Urinary bladder (tissue), 4 donors: ENCODE measurements at places on chromosomes 4 and X.

DNA sequence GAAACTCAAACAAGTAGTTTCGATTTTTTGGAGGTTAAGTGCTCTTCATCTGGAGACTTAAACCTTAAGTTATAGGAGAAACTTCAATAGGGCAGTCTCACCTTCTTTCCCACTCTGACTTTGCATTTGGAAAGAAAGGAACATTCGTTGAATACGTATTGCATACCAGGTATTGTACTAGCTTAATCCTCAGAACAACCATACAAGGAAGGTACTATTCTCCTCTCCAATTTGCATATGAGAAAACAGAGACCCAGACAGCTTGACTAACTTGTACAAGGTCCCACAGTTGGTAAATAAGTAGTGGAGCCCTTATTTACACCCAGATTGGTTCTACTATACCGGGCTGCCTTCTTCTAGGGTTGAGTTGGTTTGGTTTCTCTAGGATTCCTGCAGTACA, 32.6 kb downstream of the AMOT start:
- DNase-seq: no peak

- DNase-seq: no peak
Measured at GRCh38 chrX:110211340-110211739, 106.5 kb downstream of the AMMECR1 start.

DNA sequence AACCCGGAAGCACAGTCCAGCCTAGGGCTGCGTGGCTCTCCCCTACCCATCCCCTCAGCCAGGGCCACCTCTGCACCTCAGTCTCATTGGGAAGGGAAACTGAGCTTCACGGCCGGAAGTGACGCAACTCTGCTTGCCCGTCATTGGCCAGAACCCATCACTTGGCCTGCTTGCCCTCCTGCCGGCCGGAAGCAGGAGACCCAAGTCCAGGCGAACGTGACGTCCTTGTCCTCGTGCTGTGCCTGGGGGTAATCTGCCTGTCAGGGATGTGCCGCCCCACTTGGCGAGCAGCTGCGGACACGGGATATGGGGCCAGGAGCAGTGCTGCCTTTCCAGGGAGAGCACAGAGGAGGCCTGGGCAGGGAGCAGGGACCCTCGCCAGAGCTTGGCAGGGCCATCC, 31.2 kb downstream of the ZFYVE28 start:
- DNase-seq: no peak

- DNase-seq: no peak
Measured at GRCh38 chr4:70743731-70744130, 22.0 kb downstream of the RUFY3 start.

DNA sequence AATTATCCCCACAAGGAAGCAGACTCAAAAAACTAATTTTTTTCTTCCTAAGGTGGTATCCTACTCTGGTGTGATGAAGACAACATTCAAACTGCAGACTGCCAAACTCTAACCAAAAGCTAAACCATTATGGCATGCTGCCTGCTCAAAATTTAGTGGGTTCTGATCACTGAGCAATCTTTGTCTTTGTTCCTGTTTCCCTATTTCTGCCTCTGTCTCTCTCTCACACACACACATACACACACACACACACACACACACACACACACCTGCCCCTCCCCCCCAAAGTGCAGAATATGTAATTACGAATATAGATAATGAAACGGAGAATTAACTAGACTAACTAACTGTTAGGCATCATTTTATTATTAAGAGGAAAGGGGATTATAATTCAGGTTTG, 1278.6 kb downstream of the PCDH7 start:
- no peak for DNase-seq

DNA sequence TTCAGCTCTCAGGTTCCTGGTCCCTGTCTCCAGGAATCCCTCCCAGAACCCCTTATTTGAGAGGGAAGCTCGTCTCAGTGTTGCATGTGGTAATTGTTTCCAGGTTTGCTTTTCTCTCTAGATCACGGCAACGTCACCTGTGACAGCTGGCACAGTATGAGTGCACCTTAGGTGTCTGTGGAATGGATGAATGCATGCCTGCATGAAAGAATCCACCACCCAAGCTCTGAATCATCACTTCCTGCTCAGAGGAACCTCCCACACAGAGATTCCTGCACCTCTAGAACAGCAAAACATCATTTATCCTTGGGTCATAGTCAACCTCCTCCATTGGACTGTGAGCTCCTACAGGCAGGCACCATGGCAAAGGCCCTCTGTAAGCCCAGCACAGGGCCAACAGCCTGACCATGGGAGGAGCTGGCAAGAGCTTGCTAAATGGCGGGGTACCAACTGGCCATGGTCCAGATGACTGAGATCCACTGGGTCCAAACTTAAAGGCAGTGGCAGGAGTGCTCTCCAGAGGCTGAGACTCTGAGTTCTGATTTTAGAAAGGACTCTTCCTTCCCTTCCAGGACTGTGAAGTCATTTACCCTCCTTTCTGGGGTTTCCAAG, 116.2 kb downstream of the SLC2A9 start:
- no peak for DNase-seq

- peak; percentile 94 for DNase-seq
Measured at GRCh38 chrX:149938427-149938880, at the start of gene EOLA2. Gene EOLA2, minus strand, starts transcription at chrX:149938491. Its CDS starts 4,617 bp downstream, at chrX:149933874.

DNA sequence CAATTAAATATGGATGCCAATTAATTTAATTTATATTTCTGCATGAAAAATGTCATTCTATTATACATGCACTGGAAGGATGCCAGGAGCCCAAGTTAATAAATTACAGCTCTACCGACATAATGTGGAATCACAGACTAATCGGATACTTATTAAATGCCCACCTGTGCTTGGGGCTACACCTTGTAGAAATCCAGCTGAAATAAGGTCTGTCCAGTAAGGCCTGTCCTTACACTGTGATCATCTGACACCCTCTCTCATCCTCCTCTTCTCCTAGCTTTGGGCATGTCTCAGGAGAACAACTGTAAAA, 6.0 kb upstream of the SHISA3 start:
- DNase-seq: no peak

DNA sequence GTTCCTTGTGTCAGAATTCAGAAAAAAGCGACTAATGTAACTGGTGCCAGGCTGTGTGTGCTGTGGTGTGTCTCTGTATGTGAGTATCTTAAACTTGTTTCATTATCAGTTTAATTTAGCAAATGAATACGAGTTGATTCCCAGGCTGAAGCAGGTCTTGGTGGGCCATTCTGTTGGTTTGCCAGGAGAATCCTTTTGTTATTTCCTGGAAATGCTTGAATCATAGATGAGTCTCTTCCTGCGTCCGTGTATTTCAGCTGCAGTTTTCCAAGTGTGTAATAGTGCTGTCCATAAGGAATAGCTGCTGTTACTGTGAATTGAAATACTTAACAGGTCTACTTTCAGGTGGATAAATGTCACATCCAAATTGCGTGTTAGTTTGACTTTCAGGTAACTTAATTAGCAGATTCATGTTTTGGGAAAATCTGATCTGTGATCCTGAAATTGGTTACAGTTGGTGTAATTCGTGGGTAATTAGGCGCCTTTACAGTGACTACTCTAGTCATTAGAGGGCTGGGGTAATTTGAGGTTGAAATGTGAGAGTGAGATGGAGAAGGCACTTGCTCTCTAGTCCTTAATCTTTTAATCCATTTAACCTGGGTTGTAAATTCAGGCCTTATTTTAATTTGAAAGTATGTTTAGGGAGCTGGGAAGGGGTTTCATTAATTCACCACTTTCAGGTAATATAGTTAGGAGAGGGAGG, 23.8 kb downstream of the TMEM131L start:
- no peak for DNase-seq

GRCh38 chr4:133124746-133125145, 24.3 kb upstream of the PCDH10 start:
- DNase-seq: no peak

DNA sequence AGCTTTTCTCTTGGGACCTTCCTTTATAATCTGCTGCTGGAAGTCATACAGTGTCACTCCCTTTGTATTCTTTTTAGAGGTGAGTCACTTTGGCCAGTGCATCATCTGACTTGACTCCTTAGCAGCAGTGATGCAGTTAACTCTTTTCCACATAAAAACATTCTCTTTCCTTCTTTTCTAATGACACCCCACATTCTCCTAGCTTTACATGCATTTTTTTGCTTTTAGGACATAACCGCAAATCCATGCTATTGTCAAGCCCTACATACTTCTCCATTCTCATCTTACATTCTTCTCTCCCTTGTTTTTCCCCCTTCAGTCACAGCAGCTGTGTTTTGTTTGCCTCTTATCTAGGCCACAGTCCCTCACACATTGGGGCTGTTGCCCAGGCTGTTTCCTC, 55.1 kb downstream of the ZNF330 start:
- no peak for DNase-seq

- no peak for DNase-seq
Measured at GRCh38 chr4:147195386-147195785, 249.7 kb upstream of the TTC29 start.

GRCh38 chrX:33053001-33053400, 158.3 kb downstream of the DMD start:
- no peak for DNase-seq

DNA sequence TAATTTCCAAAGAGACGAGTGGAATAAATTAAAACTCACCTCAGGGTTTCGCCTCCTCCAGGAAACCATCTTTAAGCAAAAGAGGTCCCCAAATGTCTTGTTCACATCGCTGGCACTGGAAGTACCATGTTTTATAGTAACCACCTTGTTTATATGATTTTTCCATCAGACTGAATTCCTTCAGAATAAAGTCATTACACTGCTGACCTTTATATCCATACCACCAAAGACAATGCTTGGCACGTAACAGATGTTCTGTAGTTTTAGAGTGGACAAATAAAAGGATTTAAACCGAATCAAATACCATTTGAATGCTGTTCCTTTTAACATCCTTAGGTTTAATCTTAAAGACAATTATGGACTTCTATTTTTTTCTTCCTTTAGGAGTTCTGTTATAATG, 4.7 kb downstream of the NUDT6 start:
- DNase-seq: no peak

DNA sequence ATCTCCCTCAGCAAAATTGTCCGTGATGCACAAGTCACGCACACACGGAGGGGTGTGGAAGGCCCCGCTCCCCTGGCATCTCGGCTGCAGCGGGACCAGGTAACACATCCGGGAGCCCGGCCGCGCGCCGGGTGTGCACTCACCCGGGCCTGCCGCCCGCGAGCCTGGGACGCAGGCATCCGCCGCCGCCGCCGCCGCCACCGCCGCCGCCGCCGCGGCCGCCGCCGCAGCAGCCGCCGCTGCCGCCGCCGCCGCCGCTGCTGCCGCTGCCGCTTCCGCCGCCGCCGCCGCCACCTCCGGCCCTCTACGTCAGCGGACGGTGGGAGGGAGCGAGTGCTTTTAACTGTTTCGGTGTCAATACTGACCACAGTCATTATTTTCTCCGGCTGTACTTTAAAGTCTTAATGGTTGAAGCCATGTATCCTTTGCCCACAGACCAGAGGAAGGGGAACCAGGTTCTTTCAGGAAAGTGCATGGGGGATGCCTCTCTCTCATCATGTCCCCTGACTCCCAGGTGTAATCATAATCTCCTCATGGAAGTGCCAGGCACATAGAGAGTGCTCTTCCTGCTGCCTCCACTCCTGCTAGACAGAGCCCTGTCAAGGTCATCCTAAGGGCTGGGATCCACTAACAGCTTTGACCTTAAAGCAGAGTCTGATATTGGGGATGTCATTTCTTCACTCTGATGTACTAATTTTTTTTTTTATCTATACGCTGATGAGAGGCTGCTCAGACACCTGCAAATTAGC, 38.0 kb downstream of the MAGEE2 start:
- no peak for DNase-seq

DNA sequence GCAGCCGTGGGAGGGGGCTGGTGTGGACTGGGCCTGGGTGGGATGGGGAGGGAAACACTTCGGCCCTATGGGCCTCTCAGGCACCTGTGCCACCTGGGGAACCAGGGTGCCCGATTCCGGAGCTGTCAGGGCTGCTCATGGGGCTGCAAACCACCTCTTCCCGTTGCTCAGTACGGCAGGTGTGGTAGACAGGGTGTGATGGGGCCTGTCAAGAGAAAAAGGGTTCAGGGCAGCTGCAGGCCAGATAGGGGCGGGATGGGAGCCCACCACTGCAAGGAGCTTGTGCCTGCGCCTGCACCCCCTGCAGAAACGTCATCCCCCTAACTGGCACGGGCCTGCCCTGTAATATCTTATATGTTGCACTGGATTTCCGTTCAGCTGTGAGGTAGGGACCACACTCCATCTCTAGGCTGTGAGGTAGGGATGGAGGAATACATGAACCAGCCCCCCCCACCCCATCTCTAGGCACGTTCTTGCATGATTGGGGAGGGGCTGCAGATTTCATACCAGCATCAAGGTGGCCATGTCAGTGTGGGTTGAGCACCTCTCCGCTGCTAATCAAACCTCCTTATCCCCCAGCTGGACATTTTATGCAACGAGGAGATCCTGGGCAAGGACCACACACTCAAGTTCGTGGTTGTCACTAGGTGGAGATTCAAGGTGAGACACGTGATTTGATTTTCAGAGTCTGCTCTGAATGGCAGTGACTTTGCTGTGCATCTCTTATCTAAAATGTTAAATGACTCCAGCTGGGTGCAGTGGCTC, 59.0 kb downstream of the PCGF3 start:
- no peak for DNase-seq

GRCh38 chr4:137212601-137213000, 319.7 kb downstream of the PCDH18 start:
- no peak for DNase-seq

GRCh38 chrX:154998204-154998880, 24.2 kb downstream of the F8 start:
- DNase-seq: no peak

GRCh38 chr4:155766622-155767021, 7.8 kb downstream of the GUCY1B1 start:
- no peak for DNase-seq

DNA sequence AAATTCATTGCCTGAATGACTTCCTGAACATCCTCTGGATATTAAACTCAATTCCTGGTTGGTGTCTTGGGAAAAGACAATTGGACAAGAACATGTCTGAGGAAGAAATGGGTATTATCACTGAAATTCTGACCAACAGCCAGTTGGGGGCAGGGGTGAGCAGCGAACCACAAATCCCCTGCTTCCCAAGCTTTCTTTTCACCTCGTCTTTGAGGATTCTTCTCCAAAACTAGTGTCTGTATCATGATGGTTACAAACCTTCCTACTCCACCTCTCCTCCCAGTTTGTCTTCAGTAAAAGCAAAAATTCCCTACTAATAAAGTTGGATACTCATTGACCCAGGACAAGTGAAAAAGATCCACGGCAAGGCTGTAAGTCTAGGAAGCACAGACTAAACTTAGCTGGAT, 48.3 kb upstream of the WDR1 start:
- DNase-seq: no peak

DNA sequence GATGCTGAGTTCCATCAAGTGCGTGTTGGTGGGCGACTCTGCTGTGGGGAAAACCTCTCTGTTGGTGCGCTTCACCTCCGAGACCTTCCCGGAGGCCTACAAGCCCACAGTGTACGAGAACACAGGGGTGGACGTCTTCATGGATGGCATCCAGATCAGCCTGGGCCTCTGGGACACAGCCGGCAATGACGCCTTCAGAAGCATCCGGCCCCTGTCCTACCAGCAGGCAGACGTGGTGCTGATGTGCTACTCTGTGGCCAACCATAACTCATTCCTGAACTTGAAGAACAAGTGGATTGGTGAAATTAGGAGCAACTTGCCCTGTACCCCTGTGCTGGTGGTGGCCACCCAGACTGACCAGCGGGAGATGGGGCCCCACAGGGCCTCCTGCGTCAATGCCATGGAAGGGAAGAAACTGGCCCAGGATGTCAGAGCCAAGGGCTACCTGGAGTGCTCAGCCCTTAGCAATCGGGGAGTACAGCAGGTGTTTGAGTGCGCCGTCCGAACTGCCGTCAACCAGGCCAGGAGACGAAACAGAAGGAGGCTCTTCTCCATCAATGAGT, 46.6 kb downstream of the RHOH start:
- DNase-seq: no peak

- no peak for DNase-seq
Measured at GRCh38 chrX:143437439-143437838, 79.8 kb downstream of the SPANXN3 start.

GRCh38 chrX:84357296-84357695, 145.0 kb downstream of the HDX start:
- DNase-seq: no peak
